ENCODE measurements at places on chromosomes 12 and 14.
A peak's percentile ranks its signal among the peaks of the same experiment; 100 is the strongest.

GRCh38 chr12:94041850-94042249 is 106.5 kb upstream of the PLXNC1 start:
- DNase-seq: no peak

GRCh38 chr12:12214635-12215131 is 52.2 kb downstream of the LRP6 start:
- no peak for DNase-seq

GRCh38 chr12:52551216-52551865 is 1.6 kb downstream of the KRT71 start:
- DNase-seq: no peak

GRCh38 chr12:93918900-93919299 is 229.5 kb upstream of the PLXNC1 start:
- no peak for DNase-seq

- no peak for DNase-seq
These were observed 506.4 kb downstream of the PRKD1 start for GRCh38 chr14:29421156-29421728.

DNA sequence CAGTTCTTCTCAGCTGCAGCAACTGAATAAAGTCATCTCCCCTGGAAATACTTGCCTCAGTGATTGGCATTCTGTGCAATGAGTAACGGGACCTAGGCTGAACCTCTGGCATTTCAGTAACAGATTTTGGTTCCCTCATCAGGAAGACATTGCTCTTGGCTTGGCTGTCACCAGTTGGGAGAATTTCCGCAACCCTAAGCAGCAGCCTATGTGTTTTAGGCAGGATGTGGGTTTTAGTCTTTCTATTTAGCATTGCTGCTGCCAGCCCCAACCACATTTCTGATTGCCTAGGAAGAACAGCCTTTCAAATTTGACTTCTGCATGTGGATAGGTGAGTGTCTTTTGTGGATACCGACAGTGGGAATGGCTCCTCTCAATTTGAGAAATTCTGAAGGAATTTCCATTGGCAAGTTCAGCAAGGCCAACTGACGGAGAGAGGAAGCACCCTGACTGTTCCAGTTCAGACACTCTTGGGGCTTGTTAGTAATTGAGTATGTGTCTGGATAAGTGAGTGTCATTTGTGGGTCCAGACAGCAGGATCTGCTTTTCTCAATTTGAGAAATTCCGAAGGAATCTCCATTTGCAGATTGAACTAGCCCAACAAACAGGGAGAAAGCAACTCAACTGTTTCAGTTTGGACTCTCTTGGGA is 19.0 kb upstream of the CLEC2A start:
- no peak for DNase-seq

DNA sequence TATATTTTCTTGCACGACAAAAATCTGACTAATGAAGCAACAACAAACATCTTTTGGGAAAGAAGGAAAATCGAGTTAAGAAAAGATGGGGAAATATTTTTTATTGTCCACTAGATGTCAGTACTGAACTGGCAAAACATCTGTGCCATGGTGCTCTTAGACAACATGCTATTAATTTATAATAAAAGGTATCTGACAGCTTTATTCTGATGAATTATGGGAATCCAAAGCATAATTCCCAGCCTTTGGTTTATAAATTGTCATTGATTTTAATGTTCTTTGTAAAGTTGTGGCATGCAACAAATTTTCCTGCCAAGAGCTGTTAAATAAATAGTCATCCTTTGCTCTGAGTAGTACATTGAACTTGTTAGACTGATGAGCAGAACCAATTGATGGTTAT is 231.2 kb downstream of the ETNK1 start:
- no peak for DNase-seq

- no peak for DNase-seq
These were observed 143.1 kb downstream of the BICD1 start for GRCh38 chr12:32249777-32250176.

DNA sequence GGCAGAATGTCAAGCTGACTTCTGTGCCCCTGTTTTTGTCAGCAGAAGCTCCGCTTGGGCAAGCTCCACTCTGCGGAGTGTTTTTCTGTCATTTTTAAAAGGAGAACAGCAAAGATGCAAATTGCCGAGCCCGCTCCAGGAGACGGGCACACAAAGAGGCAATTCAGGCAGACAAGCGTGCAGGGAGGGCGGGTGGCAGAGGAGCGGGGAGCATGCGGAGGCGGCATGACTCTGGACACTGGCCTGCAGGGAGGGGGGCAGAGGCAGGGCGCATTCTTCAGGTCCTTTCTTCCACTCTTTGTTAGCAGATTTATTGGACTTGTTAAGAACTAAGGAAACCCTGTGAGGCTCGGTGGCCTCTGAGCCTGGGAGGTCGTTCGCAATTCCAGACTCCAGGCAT is 187.3 kb upstream of the RMST start:
- DNase-seq: no peak

- no peak for DNase-seq
These were observed 18.0 kb upstream of the CRACR2A start for GRCh38 chr12:3770891-3771290.

GRCh38 chr12:74747305-74747704 is 209.7 kb downstream of the ATXN7L3B start:
- DNase-seq: no peak

DNA sequence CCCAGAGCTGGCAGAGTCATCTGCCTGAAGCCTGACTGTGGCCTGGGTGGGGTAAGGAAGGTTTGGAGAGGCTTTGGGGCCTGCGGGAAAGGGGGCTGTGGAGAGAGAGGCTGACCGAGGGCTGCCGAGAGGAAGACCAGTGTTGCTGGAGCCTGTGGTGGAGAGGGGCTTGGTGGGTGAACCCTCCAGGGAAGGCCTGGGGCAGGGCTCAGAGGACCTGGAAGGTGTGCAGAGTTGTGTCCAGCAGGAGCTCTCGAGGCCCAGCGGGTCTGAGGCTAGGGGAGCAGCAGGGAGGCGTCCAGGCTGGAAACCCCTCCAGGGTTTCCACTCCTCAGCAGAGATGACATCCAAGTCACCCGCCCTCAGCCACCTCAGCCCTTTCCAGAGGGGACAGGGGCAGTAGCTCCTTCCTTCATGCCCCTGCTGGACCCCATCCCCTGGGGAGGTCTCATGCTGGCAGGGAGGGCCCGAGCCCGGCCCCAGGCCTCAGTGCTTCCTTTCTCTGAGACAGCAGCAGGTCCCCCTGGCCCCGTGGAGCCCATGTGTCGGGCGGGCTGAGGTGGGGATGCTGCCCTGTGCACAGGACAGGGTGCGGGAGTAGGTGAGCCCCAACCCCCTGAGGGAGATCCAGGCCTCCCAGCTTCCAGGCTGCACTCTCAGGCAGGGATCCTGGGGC is 8.4 kb downstream of the CEP170B start:
- DNase-seq: no peak

DNA sequence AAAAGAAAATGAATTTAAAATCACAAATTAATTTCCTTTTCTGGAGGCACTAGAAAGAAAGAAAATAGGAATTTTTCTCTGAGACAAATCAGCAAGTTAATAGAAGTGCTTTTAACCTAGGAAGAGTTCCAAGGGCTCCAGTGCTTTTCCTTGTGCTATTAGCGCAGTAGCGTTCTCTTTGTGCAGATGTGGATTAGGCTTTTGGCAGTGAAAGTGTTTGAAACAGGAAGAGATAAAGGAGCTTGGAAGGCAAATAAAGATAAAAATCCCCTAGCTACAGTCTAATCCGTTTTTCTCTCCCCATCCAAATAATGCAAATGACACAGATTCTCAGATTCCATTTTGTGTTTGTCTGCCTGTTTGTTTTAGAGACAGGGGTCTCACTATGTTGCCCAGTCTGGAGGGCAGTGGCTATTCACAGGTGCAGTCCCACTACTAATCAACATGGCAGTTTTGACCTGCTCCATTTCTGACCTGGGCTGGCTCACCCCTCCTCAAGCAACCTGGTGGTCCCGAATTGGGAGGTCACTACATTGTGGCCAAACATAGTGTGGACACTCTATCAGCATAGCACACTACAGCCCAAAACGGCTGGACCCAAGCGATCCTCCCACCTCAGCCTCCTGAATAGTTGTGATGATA is 166.1 kb downstream of the PAWR start:
- no peak for DNase-seq

DNA sequence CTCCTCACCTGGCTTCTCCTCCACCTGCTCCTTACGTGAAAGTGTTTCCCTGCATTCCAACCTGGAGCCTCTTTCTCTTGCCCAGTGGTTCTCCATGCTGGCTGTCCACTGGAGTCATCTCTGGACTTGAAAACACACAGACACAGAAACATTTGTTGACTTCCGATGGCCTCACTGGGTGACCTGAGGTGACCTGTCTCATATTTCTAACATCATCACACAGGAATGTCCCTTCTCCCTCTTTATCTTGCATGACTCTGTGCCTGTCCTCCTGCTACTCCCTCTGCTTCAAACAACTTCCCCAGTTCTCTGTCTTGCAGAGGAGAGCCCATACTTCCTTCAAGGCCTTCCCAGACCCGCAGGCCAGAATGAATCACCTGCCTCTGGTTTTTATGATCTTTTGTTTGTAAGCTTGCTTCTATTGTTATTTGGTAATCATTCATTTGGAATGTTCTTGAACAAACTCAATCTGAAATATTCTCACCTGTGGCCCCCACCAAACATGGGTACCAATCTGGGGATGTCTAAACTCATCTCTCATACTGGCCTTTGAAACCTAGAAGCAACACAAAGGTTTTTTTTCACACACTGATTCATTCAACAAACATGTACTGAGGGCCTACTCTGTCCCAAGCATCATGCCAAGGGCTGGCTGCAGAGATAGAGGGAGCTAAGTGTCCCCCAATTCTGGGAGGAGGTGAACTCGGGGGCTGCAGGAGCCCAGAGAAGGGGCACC is 9.7 kb upstream of the RIN3 start:
- peak; percentile 11 for DNase-seq

- no peak for DNase-seq
These were observed 1.9 kb downstream of the ACTN1 start for GRCh38 chr14:68977180-68977717.

DNA sequence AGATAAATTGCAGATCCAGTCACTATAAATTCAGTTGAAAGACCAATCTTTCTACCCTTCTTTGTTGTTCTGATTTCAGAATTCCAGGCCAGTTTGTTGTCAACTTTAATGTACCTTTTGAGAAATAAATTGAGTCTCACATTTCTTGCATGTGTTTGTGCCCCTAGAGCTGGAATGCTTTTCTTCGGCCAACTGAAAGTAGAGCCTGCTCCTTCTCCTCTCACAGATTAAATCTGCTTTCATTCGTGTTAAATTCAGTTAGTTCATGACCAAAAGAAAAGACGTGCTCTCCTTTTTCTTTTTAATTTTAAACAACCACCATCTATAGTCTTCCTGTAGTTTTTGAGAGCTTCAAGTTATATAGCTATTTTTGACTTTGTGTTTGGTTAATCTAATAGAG is 22.9 kb downstream of the SOCS2 start:
- DNase-seq: no peak

DNA sequence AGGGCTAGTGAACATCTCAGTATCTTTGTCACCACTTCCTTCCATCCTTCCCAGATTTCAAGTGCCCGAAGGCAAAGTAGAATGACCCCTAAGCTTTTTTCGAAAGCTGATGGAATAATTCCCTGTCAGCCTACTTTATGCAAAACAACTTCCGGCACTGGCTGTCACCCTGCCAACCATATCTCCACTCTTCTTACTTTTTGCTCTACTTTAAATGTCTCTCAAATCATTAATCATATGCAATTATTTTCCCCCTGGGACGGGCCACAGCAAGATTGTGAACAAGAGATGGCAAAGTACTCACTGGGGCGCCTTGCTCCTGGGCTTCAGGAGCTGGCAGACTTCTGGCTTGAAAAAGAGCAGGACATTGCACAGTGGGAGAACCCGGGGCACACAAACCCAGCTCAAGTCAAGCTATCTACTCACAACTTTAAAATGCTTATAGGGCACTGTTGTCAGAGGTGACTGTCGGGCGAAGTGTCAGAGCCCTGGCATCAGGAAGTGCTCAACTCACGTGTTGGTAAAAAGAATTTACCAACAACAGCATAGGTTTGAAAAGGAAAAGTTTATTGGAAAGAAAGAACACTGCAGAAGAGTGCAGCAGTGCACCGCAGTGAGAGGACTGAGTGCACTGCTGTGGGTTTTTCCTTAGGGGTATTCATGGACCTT is 373.5 kb downstream of the PAWR start:
- DNase-seq: no peak

DNA sequence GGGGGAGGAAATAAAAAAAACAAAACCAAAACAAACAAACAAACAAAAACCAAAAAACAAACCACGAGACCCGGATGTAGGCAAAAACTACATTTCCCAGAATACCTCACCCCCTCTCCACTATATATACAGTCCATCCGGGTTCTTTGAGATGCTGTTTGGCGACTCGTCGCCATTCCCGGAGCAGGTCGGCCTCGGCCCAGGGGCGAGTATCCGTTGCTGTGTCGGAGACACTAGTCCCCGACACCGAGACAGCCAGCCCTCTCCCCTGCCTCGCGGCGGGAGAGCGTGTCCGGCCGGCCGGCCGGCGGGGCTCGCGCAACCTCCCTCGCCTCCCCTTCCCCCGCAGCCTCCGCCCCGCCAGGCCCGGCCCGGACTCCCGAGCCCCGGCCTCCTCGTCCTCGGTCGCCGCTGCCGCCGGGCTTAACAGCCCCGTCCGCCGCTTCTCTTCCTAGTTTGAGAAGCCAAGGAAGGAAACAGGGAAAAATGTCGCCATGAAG is at the start of gene RNF10:
Gene RNF10, plus strand, starts transcription at position 154 of the 500 bp plus-strand sequence. CDS start 456 bp downstream, outside the sequence.
- DNase-seq: no peak

GRCh38 chr14:104096751-104097700 is 11.5 kb downstream of the ASPG start:
- no peak for DNase-seq

DNA sequence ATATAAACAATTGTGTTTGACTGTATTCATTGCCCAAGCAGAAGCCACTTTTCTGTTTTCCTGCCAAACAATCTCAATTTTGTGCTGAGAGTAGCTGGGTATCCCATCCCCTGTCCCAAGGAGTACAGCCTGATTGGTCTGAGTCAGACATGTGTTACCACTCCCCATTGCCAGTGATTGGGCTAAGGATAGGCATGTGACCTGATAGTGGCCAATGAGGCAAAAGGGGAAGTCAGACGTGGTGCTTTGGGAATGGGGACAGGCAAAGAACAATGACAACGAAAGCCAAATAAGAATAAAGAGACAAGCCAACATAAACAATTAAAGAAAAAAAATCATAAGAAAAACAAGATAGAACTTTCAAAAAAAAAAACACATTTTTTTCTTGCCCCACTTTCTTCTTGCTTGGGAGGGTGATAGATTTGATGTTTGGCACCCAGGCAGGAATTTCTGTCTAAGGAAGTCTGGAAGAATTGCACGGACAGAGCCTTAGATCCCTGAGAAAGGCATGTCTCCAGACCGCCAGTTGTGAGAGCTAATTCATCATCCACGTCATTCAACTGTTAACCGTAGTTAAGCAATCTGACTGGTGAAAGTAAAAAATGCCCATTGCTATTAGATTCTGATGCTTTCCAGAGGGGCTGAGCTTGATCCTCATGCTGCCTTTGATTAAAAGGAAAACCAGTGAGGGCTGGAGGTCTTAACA is 626.6 kb upstream of the TMEM132C start:
- DNase-seq: no peak

GRCh38 chr12:13211859-13212664 is 15.5 kb downstream of the EMP1 start:
- no peak for DNase-seq
